ENCODE measurements at places on chromosomes 7 and 10.

GRCh38 chr7:85177316-85177715 is 9.5 kb downstream of the SEMA3D start:
- DNase-seq, result no peak

DNA sequence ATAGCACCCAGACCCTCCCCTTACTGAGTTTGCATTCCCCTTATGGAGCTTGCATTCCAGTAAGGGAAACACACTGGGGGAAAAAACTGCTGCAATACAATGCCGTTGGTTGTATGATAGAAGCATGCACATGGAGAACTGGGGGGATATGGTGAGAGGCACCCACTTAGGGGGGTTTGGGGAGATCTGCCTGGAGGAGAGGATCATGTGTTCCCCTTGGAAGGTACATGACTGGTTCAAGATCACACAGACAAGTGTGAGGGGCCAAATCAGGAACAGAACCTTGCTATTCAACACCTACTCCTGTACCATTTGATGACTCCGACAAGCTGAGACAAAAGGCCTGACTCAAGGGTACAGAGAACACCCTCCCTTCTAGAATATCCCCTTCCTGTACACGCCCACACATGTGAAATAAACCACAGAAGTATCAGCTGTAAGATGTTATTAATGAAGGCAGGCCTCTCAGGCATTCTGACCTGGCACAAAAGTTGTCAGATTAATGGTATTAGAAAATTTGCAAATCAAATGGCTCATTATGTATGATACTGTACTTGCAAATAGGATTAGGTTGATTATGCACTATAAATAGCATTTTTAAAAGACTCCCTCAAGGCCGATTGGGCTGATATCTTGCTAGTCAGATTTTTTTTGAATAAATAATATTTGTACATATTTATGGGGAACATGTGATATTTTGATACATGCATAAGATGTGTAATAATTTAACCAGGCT is 122.2 kb downstream of the NPY start:
- DNase-seq, result no peak

- DNase-seq, result no peak
Measured at GRCh38 chr10:72009425-72010081, 45.4 kb downstream of the CHST3 start.

GRCh38 chr10:122531939-122532338 is 28.6 kb upstream of the DMBT1 start:
- peak; percentile 9 for DNase-seq

DNA sequence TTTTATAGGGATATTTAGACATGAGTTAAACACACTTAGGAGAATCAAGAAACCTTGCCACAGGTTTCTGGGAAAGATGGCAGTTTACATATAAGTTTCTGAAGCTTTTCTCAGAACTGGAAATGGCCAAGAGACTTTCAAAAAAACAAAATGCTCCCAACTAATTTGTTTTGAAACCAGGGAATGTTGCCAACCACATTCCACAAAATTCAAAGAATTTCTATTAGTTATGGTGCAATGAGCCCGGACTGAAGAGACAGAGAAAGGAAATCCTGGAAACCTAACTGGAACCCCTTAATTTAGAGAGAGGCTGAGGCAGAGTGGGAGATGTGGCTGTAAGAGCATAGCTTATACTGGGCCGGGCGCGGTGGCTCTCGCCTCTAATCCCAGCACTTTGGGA is 128.5 kb downstream of the PTEN start:
- no peak for DNase-seq

GRCh38 chr7:79304711-79305110 is 148.8 kb downstream of the MAGI2 start:
- no peak for DNase-seq

DNA sequence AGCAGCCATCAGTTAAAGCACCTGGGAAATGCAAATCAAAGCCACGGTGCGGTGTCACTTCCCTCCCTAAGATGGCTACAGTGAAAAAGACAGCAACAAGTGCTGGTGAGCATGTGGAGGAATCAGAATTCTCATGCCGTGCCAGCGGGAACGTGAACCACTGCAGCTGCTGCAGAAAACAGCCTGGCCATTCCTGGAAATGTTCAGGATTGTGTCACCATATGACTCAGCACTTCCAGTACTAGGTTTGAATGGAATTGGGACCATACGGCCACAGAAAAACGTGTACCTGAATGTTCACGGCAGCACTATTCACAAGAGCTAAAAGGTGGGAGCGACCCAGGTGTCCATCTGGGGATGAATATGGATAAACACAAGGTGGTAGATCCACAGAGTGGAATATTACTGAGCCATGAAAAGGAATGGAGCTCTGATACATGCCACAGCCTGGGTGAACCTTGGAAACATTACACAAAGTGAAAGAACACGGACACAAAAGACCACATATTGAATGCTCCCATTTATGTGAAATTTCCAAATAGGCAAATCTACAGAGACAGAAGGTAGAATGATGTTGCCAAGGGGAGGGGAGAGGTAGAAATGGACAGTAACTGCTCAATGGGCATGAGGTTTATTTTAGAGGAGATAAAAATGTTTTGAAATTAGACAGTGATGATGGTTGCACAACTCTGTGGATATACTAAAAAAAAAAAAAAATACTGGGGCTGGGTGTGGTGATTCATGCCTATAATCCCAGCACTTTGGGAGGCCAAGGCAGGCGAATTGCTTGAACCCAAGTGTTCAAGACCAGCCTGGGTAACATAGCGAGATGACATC is 61.6 kb downstream of the MICALL2 start:
- no peak for DNase-seq

DNA sequence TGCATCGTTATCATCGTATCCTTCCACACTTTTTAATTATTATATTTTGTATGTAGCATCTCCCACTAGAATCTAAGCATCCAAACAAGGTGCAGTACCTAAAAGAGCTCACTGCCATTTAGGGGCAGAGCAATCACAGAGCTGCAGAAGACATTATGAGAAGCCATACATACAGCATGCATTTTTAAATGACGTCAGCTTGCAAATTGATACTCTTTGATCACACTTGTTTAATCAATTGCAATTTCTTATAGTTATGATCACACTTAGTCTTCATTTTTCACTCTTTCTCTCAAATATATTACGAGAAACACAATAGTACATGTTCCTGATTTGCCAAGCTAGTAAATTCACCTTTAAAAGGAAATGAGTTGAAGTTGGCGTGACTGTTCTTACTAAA is 753.3 kb upstream of the LRRN3 start:
- no peak for DNase-seq

DNA sequence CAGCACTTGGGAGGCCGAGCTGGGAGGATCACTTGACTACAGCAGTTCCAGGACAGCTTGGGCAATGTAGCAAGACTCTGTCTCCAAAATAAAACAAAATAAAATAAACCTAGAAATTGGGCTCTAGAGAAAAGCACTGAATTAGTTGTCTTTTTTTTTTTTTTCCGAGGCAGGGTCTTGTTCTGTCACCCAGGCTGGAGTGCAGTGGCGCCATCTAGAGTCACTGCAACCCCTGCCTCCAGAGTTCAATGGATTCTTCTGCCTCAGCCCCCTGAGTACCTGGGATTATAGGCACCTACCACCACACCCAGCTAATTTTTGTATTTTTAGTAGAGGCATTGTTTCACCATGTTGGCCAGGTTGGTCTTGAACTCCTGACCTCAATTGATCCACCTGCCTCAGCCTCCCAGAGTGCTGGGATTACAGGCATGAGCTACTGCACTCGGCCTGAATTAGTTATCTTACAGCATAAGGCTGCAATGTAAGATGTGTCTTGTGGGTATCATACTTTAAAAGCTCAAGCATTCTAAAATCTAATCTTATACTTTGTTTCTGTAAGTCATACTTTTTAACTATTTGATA is 12.8 kb downstream of the MEIG1 start:
- DNase-seq, result no peak

DNA sequence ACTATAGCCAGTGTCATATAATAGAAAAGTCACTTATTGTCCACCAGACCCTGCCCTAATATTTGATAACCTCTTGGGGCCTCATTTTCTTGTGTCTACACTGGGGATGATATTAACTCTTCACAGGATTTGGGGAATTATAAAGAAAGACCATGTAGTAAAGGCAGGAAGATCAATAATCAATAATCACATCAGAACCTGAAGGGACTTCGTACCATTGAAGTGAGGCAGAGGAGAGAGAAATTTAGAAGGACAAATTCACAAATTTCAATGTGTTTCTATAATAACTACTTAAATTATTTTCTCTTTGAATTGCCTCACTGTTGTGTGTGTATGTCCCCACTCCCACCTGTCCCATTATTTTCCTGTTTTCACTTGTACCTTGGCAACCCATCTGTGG is 10.7 kb upstream of the SGMS1 start:
- DNase-seq, result no peak

DNA sequence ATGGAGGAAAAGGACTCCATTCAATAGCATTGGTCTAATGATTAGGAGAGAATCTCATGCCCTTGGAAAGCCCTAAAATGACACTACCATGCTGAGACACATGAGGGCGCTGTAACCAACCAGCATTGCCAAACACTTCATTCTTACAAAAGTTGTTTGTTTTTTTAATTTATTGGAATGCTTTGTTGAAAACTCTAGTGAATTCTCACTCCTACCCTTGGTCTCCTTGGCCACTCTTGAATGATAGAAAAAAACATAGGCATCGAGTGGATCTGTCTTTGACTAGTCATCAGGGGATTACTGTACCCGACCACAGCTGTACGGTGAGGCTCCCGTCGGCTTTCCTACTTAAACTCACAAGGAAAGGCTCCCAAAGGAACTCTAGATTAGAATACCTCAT is 29.3 kb upstream of the ADD3 start:
- DNase-seq, result no peak

GRCh38 chr7:98238976-98239375 is 13.1 kb downstream of the TECPR1 start:
- DNase-seq, result no peak

- DNase-seq, result no peak
Measured at GRCh38 chr10:56318816-56319215, 42.2 kb downstream of the ZWINT start.

GRCh38 chr7:129933627-129934026 is 19.1 kb downstream of the UBE2H start:
- no peak for DNase-seq

DNA sequence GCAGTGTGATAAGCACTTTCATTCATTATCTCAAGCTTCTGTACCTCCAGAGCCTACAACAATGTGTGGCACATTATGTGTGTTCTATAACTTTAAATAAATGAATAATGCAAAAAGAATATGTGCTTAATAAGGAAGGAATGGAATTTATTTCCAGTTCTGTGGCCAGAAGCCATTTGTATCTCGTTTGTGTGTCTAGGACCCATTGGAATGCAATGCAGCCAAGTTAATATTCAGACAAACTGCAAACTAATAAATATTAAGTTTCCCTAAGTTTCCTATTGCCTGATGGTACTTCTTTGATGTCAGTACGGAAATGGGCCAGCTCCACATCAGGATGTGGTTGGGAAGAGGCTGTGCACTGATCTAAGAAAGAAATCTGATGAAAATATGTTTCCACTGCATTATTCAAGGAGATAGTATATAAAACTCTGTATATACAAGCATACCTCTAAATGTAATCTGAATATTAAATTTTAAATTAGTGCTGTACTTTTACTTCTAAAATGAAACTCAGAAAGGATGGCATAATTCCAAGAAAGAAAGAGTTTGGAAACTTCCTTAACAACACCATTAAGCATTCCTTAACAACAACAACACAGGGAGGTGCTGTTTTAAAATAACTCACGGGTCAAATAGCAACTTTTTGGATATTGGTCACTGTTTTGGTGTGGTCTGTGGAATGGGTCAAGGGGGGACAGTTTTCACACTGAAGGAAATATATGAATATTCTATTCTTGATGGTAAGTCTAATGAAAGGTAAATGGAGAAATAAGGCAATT is 29.4 kb upstream of the ANKRD30A start:
- DNase-seq, result no peak
